ENCODE measurements at places on chromosomes 13 and 19.

GRCh38 chr19:10503002-10503789 is at the start of gene KEAP1:
Gene KEAP1, minus strand, starts transcription at chr19:10503356. Its CDS starts 3,323 bp downstream, at chr19:10500033.
- no peak for DNase-seq

DNA sequence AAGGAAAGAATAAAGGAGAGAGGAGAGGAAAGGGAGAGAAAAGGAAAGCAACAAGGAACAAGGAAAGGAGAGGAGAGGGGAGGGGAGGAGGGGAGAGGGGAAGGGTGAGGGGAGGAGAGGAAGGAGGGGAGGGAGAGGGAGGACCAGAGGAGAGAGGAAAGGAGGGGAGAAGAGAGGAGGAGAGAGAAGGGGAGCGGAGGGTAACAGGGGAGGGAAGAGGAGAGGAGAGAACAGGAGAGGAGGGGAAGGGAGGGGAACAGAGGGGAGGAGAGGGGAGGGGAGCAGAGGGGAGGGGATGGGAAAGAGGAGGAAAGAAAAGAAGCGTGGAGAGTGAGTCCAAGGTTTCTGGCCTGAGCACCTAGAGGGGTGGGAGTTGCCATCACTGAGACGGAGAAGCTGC is 26.7 kb downstream of the FAAP24 start:
- no peak for DNase-seq

GRCh38 chr19:47096721-47097120 is 16.9 kb downstream of the ZC3H4 start:
- DNase-seq, result no peak

DNA sequence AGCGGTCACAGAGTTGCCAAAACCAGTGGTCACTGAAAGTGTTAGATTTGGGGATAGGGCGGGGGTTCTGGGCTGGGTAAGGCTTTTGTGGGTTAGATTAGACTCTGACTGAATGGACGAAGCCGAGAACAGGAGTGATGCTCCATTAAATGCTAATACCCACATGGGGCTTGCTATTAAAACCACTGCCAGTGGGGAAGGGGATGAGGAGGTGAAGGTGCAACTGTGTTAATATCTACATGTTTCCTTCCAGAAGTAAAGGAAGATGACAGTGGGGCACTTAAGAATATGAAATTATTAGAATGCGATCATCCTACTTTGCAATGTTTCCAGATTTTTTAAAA is 573 bp upstream of the ZNF614 start:
- DNase-seq, result no peak

DNA sequence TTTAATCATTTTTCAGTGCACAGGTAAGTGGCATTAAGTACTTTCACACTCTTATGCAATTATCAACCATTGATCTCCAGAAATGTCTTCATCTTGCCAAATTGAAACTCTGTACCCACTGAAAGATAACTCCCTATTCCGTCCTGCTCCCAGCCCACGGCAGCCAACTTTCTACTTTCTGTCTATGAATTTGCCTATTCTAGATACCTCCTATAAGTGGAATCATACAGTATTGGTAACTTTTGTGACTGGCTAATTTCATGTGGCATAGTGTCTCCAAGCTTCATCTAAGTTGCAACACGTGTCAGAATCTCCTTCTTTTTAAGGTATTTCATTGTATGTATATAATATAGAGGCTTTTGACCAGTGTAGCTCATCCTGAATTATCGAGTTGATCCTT is 5.7 kb upstream of the CEACAM18 start:
- no peak for DNase-seq

DNA sequence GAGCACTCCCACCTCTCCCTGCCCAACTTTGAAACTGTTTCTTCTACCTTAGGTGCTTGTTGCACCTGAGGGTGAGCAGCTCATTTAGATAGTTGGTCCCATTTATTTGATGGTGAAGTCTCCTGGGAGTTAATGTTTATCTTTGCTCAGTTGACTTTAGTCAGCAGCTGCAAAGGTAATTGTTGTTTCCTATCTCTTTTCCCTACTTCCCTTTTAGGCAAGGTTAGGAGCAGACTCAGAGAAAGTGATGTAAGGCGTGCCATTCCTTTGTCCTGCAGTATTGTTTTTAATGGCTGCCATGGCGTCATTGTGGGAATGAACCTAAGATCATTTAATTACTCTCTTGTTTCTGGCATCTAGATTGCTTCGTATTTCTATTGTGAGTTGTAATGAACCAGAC is 11.6 kb downstream of the AKAP11 start:
- no peak for DNase-seq

DNA sequence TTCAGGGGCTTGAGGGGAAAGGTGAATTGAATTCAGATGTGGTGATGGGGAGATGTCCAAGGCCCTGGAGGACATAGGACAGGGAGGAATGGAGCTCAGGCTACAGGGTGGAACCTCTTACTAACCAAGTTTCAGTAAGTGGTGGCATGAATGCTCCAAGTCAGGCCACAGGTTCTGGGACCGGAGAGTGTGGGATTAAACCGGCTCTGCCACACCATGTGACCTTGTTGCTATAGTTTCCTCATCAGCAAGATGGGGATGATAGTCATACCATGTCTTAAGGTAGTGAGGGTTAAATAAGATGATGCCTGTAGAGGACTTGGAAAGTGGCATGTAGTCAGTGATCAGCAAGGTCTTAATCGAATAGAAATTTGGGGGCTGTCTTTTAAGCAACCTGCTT is 16.3 kb downstream of the GPR183 start:
- no peak for DNase-seq

GRCh38 chr13:36261976-36262375 is 35.6 kb downstream of the CCDC169 start:
- DNase-seq, result no peak

DNA sequence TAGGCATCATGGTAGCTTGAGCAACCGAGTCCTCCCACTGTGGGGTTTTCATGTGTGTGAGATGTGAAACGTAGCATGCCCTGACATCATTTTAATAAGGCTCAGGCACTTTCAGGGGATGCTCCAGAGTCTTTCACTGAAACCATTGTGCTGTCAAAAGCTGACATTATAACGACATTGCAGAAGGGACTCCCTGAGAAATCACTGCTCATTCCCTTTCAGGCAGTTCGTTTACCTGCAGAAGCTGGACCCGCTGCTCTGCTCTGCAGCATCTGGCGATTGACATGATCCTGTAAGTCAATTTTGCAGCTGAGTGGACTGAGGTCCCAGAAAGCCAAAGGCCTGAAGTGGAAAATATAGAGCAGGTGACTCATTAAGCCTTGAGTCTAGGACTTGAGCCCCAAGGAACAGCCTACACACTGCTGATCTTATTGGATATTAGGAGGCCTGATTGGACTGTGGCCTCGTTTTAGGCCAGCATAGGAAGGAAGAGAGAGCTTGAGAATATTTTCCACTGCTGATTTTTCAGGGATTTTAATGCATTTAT is 54.0 kb upstream of the CNMD start:
- DNase-seq, result no peak

DNA sequence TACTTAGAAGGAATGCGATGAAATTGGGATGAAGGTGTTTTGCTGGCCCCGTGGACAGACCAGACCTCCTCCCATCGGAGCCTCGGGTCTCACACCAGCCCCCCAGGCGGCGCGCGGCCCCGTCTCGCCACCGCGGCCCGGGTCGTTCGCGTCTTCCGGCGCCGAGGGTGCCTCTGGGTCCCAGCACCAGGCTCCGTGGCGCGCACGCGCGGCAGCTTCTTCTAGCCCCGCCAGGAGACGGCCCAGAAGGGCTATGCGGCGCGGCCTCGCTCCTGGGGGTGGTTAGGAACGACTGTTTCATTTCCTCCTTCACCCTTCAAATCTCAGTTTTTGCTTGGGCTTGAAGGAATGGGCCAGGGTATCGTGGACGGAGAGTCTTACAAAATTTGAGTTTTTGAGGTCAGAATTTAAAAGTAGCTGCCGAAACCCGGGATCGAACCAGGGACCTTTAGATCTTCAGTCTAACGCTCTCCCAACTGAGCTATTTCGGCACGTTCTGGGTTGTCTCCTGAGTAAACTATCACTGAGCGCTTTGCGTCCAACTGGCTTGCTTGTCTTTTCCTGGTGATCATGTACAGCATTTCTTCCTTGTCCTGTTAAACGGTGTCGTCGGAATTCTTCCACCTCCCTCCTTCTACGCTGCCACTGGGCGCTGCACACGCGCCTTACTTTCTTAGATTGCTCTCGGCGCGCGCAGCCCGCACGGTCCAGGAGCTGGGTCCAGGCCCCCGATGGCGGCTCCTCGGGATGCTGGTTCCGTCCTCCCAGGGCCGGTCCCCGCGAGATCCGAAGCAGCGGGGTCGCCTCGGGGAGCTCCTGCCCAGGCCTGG is 46.5 kb downstream of the TGDS start:
- peak; percentile 83 for DNase-seq

DNA sequence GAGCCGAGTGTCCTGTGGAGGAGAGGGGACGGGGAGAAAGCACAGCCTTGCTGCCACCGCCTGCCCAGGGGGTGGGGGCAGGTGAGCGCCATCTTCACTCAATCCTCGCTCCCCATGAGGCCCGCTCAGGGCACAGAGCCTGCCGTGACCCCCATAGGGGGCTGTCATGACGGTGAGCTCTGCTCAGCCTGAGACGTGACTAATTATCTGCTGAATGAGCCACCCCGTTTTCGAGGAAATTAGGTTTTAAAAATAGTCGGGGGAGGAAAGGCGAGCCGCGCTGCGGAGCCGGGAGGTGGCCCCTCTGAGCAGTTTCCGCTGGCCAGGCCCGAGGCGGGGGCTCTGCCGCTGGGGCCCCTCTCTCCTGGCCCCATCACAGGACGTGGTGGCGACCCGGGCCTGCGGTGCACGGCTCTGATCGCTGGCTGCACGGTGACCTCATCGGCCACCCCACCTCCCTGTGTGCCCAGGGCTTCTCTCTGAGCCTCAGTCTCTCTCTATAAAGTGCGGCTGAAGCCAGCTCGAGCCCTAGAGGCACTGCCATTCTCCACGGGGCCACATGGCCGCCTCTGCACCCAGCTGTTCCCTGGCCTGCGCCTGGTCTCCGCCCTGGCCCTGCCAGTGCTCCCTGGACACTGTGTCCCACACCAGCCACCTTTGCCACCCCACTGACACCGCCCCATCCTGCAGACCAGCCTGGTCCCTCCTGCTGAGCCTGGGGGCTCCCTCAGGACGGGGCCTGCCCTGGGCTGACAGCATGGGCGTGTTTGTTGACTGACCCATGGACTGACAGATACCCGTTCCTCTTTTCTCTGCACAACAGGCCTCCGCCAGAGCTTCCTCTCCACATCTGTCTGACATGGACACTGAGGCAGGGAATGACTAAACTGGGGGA is 28.3 kb downstream of the PIP5K1C start:
- DNase-seq, result no peak

DNA sequence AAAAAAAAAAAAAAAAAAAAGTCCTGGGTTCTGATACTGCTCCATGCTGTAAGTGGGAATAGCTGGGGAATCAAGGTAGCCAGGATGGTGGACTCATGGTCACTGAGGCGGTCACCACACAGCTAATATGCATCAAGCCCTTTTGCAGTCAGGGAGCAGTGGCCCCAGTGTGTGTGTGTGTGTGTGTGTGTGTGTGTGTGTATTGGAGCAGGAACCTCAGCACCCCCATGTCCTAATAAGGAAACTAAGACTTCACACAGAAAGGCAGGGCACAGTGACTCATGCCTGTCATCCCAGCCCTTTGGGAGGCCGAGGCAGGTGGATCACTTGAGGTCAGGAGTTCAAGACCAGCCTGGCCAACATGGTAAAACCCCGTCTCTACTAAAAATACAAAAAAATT is 12.0 kb downstream of the B3GNT3 start:
- DNase-seq, result no peak

- no peak for DNase-seq
These were observed 41.6 kb downstream of the TM9SF2 start for GRCh38 chr13:99542788-99543406.

DNA sequence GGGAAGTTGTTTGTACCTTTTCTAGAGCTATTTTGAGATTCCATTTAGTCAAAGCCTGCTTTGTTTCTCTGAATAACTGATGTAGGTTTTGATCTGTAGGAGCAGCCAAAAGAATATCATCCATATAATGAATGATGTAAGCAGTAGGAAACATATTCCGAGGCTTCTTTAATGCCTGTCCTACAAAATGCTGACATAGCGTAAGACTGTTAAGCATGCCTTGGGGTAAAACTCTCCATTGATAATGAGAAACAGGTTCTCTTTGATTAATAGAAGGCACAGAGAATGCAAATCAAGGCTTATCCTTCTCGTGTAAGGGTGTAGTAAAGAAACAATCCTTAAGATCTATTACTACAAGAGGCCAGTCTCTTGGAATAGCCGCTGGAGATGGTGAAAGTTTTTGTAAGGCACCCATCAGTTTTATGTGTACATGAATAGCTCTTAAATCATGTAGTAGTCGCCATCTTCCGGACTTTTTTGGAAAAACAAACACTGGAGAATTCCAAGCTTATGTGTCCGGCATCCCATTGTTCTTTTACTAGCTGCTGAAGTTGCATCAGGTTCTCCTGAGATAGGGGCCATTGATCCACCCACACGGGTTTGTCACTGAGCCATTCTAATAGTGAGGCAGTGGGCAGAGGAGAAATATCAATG is 13.5 kb downstream of the FPR3 start:
- no peak for DNase-seq

All from effector CD4-positive, alpha-beta T cell (primary cell).